ENCODE measurements at places on chromosomes 2 and 18. TPM values are rescaled to one million over a fixed set of nuclear protein-coding genes. Genes with fewer than 3 reads are reported as not detected.

Gene LMAN1
- total RNA-seq, result 80.4 TPM

Gene DYNC2LI1
- 6.9 TPM for total RNA-seq

GRCh38 chr2:138424436-138425140 is 77.0 kb upstream of the SPOPL start:
- no peak for DNase-seq

- no peak for DNase-seq
Measured at GRCh38 chr18:10376731-10377130, 77.7 kb upstream of the APCDD1 start.

GRCh38 chr2:154537843-154538450 is 160.5 kb upstream of the KCNJ3 start:
- no peak for DNase-seq
